G401 (cell line): ENCODE measurements at places on chromosomes 12 and 14. TPM values are rescaled to one million over a fixed set of nuclear protein-coding genes. Genes with fewer than 3 reads are reported as not detected.

DNA sequence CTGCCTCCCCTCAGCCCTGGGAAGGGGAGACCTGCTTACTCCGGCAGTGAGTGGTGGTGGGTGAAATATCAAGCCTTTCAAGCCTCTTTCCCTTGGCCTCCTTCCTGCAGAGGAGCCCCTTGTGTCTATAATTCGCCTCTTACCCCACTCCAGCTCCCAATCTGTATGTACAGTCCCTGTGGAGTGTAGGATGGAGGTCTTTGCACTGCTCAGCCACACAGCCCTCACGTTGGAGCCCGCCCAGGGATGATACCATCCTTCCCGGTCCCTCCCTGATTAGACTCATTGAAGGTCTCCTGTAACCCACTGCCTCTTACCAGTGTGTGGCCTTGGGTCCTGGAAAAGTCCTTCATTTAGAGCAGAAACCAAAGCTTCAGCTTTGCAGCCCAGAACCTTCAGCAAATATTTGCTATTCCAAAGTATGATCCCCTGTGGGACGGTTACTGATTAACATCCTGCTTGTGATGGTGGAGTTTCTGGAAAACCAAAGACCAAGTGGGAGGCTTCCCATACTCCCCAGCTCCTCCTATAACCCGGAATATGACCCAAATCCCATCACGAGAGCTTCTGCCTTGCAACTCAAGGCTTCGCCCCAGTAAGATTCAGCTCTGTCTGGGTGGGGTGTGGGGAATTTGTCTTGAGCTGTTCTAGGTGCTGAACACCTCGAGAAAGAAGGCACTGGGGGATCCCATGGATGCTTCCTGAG, at the start of gene SERPINA10:
Gene SERPINA10 (minus strand): TSS at position 397 of the 706 bp plus-strand sequence. CDS start 2,675 bp downstream, outside the sequence.
- DNase-seq, result no peak

GRCh38 chr14:93054006-93054405, 61.7 kb downstream of the ITPK1 start:
- DNase-seq, result no peak

DNA sequence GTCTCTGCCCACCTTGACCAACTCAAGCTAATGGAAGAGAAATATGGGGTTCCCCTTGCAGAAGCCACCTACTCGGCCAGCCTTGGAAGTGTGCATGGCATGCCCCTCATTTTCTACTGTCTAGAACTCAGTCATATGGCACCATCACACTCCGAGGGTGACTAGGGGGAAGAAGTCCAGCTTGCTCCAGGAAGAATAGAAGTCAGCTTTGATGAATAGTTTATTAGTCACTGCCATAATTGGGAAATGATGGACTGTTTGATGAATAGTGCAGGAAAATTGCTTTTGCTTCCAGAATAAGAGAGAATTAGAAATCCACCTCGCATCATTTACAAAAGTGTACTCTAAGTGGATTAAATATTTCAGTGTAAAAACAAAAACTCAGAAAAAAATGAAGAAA, 1030.6 kb downstream of the VRK1 start:
- DNase-seq, result no peak

DNA sequence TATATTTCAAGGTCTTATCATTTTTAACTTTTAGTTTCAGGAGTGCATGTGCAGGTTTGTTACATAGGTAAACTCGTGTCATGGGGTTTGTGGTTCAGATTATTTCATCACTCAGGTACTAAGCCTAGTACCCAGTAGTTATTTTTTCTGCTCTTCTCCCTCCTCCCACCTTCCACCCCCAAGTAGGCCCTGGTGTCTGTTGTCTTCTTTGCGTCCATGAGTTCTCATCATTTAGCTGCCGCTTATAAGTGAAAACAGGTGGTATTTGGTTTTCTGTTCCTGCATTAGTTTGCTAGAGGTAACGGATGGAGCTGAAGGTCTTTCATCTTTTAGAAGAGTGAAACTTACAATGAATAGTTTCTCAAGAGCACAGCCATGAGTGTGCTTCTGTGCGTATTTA, 24.4 kb downstream of the PIWIL1 start:
- DNase-seq, result no peak

DNA sequence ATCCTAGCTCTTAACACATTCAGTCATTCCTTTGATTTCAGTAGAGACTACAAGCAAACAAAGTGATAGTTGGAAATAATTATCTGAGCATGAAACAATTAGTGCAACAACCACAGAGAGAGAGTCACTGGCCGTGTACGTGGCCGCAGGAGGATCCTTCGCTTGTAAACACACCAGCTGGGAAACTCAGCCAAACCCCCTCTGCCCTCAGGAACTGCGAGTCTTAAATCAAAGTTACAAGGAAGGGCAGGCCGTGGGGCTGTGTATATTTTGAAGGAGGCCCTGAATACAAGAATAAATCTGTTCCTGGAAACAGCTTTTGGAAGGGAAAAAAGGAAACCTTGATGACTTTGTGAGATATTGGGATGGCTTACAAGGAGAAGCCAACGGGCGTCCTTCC, 164.5 kb downstream of the ANO2 start:
- DNase-seq, result no peak

DNA sequence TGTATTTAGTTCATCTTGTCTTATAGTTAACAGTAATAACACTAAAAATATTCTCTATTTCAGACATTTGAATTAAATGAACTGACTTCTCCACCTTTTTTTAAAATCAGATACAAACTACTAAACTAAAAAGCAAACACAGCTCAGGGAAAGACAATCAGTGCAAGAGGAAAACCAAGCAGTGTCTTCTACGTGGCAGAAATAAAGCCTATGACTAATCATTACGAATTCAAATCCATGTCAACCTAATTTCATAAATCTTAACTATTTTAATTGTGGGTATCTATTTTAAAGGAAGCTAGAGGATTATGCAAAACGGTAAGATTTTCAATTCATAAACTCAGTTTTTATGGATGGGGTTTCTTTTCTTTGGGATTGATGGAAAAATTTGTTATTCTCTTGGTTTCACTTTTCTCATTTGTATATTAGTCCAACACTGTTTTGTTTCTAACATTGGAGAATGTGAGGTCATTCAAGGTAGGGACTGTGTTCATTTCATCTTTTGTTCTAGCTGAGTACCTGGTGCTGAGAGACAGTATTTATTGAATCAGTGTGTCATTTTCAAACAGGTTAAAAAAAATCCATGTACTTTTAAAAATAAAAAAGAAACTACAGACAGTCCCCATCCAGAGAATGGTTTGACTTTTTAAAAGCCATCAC, 12.8 kb upstream of the PALS1 start:
- no peak for DNase-seq

GRCh38 chr12:1532375-1533165, 61.8 kb downstream of the FBXL14 start:
- no peak for DNase-seq

- DNase-seq, result peak; percentile 36
Observed at GRCh38 chr12:42143452-42144157, 1.1 kb downstream of the GXYLT1 start.

- no peak for DNase-seq
Observed at GRCh38 chr12:63770375-63770774, 9.3 kb upstream of the RXYLT1 start.

GRCh38 chr12:113207613-113208040, 13.6 kb upstream of the TPCN1 start:
- DNase-seq, result no peak

DNA sequence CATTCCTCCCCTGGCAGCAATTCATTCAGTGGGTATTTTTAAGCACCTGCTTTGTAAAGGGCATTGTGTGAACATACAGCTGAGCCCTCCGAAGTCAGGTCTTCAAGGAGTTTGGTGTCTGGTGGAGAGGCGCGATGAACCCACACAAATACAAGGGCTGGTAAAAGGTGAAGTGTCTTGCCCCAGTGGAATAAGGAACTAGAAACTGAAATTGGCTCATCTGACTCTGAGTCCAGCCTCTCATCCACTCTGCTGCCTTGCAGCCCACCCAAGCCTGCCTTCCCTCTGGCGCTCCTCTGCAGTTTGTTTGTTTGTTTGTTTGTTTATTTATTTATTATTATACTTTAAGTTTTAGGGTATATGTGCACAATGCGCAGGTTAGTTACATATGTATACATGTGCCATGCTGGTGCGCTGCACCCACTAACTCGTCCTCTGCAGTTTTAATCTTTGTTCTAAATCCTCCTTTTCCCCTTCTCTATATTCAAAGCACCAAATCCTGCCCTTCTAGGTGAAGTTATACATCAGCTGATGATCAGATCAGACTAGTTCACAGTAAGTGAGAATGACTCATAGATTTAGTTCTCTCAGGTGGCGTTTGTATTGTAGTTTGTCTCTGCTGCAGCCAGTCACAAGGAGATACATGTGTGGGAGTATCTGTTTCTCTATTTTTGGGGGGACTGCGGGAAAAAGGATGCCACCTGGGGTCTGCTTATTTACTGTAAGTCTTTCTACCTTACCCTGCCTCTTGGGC, 394.5 kb downstream of the APAF1 start:
- DNase-seq, result no peak

GRCh38 chr12:130803702-130804101, 35.3 kb downstream of the STX2 start:
- no peak for DNase-seq

- DNase-seq, result no peak
Observed at GRCh38 chr12:91074154-91074709, 16.4 kb upstream of the KERA start.

- DNase-seq, result no peak
Observed at GRCh38 chr12:80118565-80119324, 19.4 kb downstream of the OTOGL start.

GRCh38 chr14:100076133-100076532, 10.9 kb downstream of the EVL start:
- DNase-seq, result peak; percentile 51

GRCh38 chr12:93994721-93995120, 153.7 kb upstream of the PLXNC1 start:
- DNase-seq, result no peak

DNA sequence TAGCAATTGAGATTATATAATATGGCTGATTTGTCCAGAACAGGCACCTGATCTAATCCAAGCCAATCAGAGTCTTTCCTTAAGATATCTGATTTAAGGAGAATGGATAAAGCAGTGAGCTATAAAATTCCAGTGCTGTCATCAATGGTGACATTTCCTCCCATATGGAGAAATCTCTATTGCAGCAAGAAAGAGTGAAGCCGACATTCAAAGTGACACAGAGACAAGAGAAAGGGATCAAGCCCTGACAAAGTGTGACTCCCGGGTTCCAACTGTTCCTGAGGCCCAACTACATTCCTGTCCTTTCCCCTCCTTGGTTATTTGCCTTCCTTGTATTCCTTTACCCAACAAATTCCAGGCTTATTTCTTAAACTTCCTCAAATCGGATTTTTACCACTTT, 430.0 kb upstream of the SOX5 start:
- no peak for DNase-seq

GRCh38 chr14:102882226-102882906, 40.1 kb upstream of the AMN start:
- DNase-seq, result no peak

- DNase-seq, result no peak
Observed at GRCh38 chr12:119989361-119989730, 310 bp downstream of the BICDL1 start.

DNA sequence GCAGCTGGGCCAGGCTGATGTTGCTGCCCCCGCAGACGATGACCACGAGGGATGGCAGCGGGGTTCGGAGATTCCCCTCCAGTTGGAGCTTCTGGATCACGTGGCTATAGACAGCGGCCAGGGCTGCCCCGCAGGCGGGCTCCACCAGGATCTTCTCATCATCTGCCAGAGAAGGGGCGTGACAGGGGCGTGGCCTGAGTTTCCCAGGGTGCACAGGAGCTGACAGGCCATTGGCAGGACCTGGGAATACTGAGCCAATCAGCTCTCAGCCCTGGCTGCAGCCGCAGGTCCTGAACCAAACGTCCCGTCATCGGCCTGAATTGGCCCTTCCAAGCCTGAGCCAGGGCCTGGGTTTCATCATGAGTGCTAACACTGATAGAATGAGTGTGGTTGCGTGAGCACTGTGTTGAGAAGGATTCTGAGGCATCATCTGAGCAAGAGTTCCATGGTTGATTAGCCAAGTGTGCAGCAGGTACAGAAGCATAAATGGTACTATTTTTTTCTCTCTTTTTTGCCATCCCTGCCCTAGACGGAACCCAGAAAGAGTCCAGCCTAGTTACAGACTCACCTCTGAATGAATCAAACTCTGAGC, 10.6 kb downstream of the SDS start:
- no peak for DNase-seq

DNA sequence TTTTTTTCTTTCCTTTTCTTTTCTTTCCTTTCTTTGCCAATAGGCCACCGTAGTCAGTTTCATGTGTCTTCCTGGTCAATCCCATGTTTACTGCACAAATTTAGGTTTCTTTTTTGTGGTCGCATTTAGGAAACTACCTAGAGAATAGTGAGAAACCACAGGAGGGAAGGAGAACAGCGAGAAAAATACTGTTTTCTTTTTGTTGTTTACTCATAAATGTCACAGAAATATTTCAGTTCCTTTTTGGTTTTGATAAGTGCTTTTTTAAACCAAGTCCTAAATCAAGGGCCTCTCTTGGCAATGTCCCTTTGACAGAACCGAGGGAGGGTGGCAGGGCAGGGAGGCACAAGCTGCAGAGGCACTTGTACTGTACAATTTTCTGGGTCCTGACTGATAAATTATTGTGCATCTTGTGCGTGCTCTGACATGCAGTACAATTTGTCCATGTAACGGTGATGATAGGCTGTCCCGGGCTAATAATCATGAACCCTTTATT, 326.1 kb downstream of the CACNA1C start:
- DNase-seq, result no peak

DNA sequence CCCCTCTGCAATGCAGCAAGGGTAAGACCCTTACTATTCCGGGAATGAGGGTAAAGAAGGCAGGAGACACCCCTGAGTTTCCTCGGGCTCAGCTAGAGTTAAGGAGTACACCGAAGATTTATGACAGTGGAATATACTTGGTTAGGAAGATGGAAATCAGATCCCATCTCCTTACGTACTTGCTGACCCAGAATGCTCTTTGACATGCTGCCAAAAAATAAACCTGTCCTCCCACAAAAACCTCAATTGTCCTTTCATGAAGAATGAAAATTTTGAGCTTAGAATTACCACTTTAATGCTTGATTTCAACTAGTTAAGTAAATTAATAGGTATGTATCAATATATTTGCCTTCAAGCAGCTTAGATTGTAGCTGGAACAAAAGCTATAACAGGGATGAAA, 99.5 kb downstream of the PRIMA1 start:
- DNase-seq, result no peak

DNA sequence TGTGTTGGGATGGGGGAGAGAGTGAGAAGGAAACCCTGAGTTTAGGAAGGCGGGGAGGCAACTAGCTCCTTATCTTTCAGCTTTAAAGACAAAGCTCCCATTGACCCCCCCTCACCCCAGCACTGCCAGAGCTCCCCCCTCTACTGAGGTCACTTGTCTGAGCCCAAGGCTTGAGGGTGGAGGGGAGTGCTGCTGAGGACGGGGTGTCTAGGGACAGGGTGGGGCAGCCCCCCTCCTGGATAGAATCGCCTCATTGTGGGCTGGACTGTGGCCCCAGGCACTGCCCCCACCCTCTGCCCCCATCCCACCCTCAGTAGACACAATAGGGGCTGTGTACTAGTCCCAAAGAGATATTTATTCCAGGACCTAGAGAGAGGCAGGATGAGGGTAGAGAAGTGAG, 3.0 kb downstream of the ERBB3 start:
- DNase-seq, result no peak

MGST1 gene
- not detected in 2 replicates for total RNA-seq

TAOK3 gene
- 9.1 and 17.6 TPM in 2 replicates for total RNA-seq

SOAT2 gene
- total RNA-seq, result not detected in 2 replicates

KDM5A gene
- 18.6 and 23.0 TPM in 2 replicates for total RNA-seq

BICDL1 gene
- total RNA-seq, result 13.5 and 14.2 TPM in 2 replicates

MBIP gene
- total RNA-seq, result 5.8 and 9.6 TPM in 2 replicates

IL31 gene
- total RNA-seq, result not detected in 2 replicates

TMEM121 gene
- 23.8 and 39.1 TPM in 2 replicates for total RNA-seq

RERGL gene
- total RNA-seq, result not detected in 2 replicates

TPH2 gene
- not detected in 2 replicates for total RNA-seq

NGB gene
- not detected in 2 replicates for total RNA-seq
